ENCODE measurements at places on chromosomes 1 and 21.

DNA sequence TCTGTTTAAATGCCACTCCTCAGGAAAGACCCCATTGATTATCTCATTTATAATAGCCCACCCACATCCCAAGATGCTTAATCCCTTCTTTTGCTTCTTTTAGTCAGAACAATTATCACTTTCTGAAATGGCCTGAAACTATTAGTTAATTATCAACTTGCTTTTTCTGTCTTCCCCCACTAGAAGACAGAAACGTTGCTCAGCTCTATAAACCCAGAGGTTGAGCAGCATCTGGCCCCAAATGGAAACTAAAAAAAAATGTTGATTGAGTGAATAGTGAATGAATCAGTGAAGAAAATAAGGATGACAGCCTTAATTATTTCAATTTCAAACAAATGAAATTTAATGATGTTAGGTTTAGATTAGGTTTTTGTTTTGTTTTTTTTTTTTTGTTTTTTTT lies 38.2 kb upstream of the PIGC start:
- DNase-seq, result no peak

DNA sequence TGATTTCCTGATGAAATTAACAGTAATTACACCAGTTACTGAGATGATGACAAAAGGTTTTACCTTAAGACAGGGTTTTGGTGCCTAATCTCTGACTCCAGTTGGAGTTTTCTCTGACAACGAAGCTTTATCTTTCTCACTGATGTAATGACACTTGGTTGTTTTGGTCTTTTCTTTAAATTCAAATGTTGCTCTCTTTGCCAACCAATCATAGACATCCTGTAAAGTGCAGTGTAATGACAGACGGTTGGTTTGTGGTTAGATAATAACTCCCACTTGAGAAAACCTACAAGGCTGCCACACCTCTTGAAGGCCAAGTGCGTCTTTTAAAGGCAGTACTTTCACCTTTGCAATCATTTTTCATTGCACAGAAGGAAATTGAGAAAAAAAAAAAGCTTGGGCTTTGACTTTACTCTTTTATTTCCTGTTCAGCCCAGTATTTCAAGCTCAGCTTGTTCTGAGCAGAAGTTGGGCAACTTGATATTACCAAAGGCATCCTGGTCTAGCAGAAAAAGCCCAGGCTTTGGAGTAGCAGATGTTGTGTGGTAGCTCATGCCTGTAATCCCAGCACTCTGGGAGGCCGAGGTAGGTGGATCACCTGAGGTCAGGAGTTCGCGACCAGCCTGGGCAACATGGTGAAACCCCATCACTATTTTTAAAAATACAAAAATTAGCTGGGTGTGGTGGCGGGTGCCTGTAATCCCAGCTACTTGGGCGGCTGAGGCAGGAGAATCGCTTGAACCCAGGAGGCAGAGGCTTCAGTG lies 14.9 kb downstream of the PDIK1L start:
- DNase-seq, result peak; percentile 61

- no peak for DNase-seq
These were observed 1160.8 kb upstream of the B3GALT2 start for GRCh38 chr1:194347200-194347599.

DNA sequence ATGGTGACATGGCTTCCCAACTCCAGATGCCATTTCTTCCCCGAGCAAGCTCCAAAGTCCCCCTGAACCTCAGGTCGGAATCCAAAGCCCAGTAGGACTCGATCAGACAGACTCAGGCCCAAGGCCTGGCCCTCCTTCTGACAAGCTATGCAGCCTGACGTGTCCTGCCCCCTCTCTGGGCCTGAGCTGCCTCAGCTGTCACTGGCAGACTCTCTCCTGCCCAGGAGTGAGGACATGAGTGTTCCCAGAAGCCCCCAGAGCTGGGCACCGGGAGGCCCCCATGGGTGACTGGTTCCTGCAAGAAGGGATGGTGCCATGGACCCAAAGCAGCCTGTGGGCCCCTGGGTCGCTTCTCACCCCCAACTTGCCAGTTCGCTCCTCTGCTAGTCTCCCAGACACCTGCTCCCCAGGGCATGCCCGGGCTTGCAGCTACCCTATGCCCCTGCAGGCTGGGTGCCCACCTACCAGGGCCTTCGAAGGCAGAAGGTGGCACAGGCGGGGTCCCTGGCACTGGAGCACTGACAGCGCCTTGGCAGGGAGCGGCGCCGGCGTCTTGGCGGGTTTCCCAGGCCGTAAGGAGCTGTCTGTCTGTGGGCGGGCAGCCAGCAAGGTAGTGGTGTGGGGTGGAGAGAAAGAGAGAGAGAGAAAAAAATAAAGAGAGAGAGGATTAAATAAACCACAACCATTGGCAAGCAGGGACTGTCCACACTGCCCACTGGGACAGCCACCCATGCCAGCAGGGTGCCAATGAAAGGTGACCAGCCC lies 2.3 kb downstream of the EDN2 start:
- no peak for DNase-seq

DNA sequence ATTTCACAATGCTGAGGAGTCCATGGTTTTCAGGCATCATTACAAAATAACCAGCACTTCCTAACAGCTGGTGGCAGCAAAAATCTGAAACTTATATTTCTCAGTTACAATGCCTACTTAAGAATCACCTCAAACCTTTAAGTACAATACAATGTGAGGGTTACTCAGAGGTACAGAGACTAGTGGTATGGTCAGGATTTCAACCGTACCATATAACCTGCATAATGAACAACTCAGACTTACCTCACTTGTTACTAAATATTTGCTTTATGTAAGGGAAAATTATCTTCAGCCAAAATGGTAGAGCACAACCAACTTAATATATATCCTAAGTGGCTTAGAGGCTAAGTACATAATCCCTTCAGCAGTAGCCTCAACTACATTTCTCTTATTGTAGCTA lies 344.5 kb downstream of the SMYD3 start:
- DNase-seq, result no peak

- DNase-seq, result no peak
These were observed 381.1 kb upstream of the NCAM2 start for GRCh38 chr21:20617130-20617529.

GRCh38 chr1:47875831-47876586 lies 121.2 kb downstream of the TRABD2B start:
- no peak for DNase-seq

- no peak for DNase-seq
These were observed 115.9 kb downstream of the FGGY start for GRCh38 chr1:59412718-59413326.

DNA sequence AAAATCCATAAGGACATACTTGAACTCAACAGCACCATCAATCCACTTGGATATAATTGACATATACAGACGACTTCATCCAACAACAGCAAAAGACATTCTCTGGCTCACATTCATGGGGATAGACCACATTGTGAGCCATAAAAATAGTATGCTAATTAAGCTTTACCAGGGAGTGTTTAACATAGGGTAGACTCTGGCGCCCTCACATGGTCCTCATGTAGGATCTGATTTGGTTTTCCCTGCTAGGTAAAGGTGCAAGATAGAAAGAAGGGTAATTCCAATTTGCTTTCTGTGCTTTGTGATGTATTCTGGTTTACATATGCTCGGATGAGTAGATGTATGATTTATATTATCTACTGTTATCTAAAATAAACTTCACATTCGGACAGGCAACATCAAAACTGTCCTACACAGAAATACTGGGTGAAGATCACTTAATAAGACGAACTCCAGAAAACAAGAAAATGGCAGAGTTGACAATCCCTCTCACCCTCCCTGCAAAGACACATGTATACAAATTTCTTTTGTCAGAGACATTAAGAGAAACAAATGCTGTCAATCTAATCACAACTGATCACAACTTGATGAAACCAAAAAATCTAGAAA lies 27.7 kb downstream of the CR1L start:
- DNase-seq, result no peak

DNA sequence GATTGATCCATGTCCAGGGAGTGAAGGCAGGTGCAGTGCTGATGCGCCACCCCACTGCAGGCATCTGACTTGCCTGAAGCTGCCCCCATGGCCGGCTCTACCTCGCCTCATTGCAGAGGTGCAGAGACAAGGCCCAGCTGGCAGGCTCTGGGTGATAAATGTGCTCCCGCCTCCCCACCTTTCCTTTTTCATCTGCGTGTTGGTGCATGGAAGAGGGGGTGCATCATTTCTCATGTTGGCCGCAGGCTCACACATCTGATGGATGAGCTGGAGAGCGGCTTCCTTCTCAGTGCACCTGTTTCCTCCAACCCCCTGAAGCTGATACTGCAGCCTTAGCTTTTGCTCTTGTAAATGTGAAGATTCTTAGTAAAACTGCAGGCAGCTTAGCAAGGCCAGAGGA lies 306.0 kb upstream of the KAZN start:
- DNase-seq, result no peak

- DNase-seq, result no peak
These were observed 7.5 kb downstream of the TNFSF18 start for GRCh38 chr1:173043253-173043652.

- no peak for DNase-seq
These were observed 83.2 kb upstream of the USP24 start for GRCh38 chr1:55298167-55298894.

DNA sequence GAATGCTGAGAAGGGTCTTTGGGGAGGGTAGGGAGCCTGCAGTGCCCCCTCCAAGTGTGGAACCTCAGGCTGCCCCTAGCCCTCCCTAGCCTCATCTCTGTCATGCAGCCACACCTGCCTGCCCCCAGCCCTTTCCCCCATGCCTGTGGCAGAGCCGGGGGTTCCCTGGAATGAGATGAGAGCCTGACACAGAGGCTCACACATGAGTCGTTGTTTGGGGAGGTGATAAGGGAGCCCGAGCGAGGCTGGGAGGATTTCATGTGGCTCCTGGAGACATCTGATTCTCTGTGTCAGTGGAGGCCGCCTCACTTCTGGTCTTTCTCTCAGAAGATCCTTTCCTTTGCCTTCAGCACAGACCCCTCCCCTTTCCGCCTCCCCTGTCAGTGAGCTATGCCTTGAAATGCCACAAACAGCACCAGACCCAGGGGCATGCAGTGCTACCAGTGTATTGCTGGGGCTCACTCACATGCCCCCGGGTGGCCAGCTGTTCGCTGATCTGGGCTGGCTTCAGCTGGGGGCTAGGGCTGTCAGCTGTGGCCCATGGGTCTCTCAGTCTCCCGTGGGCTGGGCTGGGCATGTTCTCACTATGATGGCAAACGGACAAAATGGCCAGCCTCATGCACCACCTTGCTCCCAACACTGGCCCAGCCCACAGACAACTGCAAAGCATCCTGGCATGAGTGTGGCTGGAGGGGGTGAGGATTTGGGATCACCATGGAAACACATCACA lies 102.6 kb downstream of the AJAP1 start:
- DNase-seq, result no peak

GRCh38 chr1:64172458-64172983 lies 30.9 kb upstream of the UBE2U start:
- no peak for DNase-seq

GRCh38 chr1:43066578-43066977 lies 105.5 kb downstream of the EBNA1BP2 start:
- DNase-seq, result no peak

DNA sequence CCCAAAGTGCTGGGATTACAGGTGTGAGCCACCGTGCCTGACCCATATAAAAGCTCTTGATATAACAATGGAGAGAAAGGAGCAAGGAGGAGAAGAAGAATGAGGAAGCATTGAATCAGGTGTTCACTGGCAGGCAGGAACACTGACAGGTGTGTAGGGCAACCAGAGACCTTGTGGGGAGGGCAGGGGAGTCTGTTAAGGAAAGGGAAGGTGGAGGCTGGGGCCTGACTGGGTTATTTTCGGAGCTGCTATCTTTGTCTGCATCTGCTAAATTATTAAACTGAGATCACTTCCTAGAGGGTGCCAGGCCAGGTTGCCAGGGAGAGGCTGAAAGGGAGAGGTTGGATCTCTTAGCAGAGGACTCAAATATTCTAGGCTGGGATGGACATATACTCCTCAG lies 6.8 kb upstream of the TRNP1 start:
- no peak for DNase-seq

- DNase-seq, result peak; percentile 67
These were observed 4.3 kb downstream of the S100A10 start for GRCh38 chr1:151989211-151989862.

GRCh38 chr1:195082183-195082582 lies 1526.1 kb downstream of the KCNT2 start:
- DNase-seq, result no peak

- DNase-seq, result no peak
These were observed 289.5 kb downstream of the KIF26B start for GRCh38 chr1:245444147-245444828.

DNA sequence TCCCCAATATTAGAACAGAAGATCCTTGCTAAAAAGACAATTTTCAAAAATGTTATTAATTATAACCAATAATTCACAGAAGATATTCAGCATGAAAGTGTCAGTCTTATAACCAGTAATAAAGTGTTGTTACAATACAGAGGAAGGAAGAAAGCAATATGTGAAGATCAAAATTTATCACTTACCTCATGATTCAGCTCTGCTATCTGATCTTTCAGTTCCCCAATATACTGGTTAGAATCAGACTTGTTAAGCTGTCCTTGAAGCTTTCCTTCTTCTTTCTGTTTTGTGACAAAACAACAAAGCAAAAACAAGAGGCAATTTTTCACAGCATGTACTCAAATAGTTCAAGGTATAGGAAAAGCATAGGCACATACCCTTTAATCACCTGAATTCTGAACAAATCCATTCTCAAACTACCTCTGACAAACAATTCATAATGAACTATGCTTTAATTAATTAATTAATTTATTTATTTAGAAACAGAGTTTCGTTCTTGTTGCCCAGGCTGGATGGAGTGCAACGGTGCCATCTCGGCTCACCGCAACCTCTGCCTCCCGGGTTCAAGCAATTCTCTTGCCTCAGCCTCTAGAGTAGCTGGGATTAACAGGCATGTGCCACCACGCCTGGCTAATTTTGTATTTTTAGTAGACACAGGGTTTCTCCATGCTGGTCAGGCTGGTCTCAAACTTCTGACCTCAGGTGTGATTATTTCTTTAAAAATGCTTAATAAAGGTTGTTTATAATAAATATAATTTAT lies 76.9 kb upstream of the GFI1 start:
- no peak for DNase-seq

GRCh38 chr1:71031426-71031825 lies 16.2 kb downstream of the PTGER3 start:
- DNase-seq, result no peak

DNA sequence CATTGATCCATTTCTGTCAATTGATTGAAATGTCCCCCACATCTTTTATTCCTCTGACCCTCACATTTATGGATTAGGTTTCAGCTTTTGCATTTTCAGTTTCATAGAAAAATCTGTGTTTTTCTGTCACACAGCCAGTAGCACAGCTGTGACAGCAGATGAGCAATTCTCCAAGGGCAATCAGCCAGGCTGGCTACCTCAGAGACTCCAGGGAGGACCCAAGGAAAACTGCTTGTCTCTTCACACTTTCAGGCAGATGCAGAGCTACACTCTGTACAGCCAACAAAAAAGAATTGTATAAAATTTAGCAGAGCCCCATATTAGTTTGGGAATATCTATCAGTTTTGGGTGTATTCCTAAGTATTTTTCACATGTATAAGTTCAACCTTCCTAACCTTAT lies 257.2 kb downstream of the LRRC7 start:
- DNase-seq, result no peak

- no peak for DNase-seq
These were observed 76.6 kb downstream of the MAST2 start for GRCh38 chr1:45879885-45880598.

- no peak for DNase-seq
These were observed 396.7 kb downstream of the TGFB2 start for GRCh38 chr1:218741852-218742251.

All from CD4-positive, alpha-beta T cell treated with Interferon gamma for 1 hour (primary cell).